ENCODE measurements at places on chromosomes 6 and 20. TPM values are rescaled to one million over a fixed set of nuclear protein-coding genes. Genes with fewer than 3 reads are reported as not detected.

Gene PAX1
- total RNA-seq, result not detected

Gene CCN6
- total RNA-seq, result not detected

Gene SCGN
- total RNA-seq, result not detected

Gene CAPN11
- not detected for total RNA-seq

Gene GHRH
- not detected for total RNA-seq

Gene SIRPB1
- 0.56 TPM for total RNA-seq

Gene MYL9
- total RNA-seq, result 97.5 TPM

Gene CD93
- under 0.01 TPM for total RNA-seq

Gene TMEM217
- 1.4 TPM for total RNA-seq

Gene ACAT2
- 50.3 TPM for total RNA-seq

Gene SMLR1
- not detected for total RNA-seq

Gene RFX6
- total RNA-seq, result not detected

Gene GPLD1
- 0.28 TPM for total RNA-seq

Gene NOP56
- total RNA-seq, result 231 TPM
